ENCODE measurements at places on chromosomes 16 and 17.

- DNase-seq, result no peak
Observed at GRCh38 chr17:6437956-6438355, 3.0 kb upstream of the AIPL1 start.

GRCh38 chr17:17792551-17793377 is 44.0 kb downstream of the SREBF1 start:
- peak; percentile 70 for DNase-seq

DNA sequence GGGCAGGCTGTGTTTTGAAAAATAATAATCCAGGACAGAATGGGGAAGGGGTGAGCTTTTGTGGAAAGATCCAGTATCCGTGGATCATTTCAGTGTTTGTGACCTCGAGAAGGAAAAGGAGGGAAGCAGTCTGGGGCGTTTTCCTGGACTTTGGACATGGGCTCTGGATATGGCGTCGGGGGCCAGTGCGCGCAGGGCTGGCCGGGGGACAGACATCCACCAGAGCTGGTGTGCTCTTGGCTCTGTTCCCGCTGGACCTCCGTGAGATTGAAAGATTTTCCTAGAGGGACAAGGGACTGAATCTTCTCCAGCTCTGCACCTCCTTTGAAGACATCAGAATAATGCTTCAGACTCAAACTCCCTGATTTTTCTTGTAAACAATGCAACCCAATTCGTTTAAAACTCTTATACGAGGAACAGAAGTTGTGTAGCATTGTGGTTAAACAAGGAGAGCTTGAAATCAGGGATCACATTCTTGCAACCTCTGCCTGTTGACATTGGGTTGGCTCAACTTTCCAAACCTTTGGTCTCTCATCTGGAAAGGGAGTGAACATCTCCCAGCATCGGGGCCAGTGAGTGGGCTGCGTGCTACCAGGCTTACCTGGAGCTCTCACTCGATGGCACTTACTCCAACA is 75.9 kb downstream of the C16orf95 start:
- no peak for DNase-seq

GRCh38 chr16:27238016-27238587 is 30.5 kb downstream of the NSMCE1 start:
- DNase-seq, result no peak

DNA sequence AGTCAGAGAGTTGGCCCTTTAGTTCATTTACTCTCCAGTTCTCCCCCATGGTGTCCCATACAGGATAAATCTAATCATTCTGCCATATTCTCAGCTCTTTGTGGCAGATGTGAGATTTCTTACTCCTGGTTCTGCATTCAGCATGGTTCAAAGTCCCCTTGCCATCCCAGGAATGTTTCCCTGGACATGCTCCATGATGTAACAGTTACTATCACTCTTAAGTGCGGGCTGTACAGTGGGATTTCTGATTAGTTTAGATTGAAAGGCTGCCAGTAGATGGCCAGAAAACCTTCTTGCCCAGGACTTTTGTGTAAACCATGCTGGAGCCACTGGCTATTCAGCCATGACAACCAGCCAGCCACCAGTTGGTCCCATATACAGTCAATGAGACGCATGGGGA is 10.4 kb downstream of the KRT37 start:
- DNase-seq, result peak; percentile 59
